RWPE2 (cell line): ENCODE measurements at places on chromosomes 7 and 10.

GRCh38 chr7:40177071-40177470 is 42.3 kb downstream of the SUGCT start:
- DNase-seq, result no peak

DNA sequence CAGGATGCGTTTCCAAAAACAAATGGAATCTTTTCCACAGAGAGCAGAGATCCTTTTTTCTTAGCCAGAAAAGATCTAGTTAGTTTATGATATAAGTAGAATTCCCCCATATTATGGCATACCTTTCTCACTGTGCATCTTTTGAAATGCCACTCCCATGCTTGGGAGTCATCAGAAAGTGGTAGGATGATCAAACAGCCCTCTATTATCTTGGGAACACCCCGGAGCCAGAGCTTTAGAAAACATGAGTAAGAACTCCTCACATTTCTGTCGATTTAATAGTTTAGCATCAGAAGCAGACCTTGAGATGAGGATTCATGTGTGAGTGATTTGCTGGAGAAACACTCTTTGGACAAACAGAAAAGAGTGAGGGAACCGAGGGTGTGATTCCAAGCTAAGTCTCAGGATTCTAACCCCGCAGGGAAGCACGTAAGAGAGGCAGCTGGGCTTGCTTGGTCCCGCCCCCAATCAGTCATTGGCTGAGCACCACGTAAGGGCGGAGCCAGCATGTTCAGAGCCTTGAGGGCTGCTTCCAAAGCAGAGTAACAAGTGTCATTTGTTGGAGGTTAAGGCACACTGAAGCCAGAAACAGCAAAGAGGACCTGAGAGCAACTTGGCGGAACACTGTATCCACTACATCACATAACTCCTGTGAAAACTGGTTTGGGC is 43.7 kb upstream of the NXPH1 start:
- DNase-seq, result no peak

GRCh38 chr10:75234683-75235374 is 928 bp downstream of the COMTD1 start:
- no peak for DNase-seq

- DNase-seq, result no peak
Observed at GRCh38 chr10:59577984-59578383, 131.7 kb downstream of the SLC16A9 start.

DNA sequence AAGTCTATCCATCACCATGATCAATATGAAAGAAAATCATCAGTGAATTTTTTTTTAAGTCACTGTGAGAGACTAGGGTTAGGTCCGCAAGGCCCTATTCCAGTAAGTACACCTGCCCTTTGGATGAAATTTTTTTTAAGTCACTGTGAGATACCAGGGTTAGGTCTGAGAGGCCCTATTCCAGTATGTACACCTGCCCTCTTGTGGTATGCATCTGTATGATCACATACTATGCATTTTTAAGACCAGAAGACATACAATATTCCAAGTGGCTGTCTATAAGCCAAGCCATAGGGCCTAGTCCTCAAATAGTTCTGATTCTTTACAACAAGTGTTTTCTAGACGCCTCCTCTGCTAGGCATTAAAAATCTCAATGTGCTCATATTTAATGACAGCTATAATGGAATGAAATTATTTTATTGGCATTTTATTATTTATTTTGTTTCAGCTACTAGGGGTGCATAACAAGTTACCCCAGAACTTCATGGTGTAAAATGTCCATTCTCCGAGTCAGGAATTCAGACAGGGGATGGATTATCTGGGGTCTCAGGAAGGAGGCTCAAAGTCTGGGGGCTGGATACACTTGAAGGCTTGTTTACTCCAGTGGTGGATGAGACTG is 53.1 kb downstream of the TEX36 start:
- DNase-seq, result no peak

DNA sequence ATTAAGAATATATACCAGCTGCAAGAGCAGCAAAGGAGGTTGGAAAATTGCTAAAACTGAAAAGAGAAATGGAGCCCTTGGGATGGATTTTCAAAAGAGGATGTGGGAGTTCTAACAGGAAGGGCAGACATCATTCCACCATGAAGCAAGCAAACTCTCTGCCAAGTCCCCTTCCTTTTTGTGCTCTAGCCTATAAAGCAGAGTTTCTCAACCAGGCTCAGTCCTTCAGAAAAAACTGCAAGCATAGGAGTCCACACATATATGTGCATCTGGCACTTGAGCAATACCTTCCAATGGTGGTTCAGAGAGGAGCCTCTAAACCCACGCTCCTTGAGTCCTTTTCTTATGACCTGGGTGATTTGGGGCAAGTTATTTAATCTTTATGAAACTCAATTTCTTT is 98.6 kb upstream of the MKX start:
- no peak for DNase-seq

GRCh38 chr7:31492086-31492485 is 21.8 kb upstream of the ITPRID1 start:
- DNase-seq, result no peak

DNA sequence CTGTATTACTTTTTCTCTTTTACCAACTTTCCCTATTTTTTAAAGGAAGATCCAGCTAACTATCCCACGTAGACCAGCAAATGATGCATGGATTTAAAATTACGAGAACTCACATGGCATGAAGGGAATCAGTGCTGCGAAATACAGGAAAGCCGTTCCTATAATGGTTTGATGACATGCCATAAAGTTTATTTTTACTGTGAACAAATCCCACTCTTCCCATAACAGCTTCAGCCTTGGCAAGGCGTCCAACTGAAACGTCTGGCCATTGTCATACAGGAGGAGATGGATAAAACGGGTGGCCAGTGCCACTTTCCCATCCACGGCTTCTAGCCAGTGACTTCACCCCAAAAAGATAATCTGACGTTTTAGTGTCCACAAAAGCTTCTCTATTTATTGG is 106.2 kb upstream of the DDC start:
- DNase-seq, result no peak

- no peak for DNase-seq
Observed at GRCh38 chr10:119517235-119518141, 25.0 kb downstream of the RGS10 start.

- DNase-seq, result no peak
Observed at GRCh38 chr10:62980687-62981086, 152.4 kb upstream of the NRBF2 start.
